NB4 (cell line): ENCODE measurements at places on chromosomes 12 and 14.
A peak's percentile ranks its signal among the peaks of the same experiment; 100 is the strongest.

- no peak for DNase-seq
Measured at GRCh38 chr14:55281316-55281839, 10.2 kb downstream of the FBXO34 start.

DNA sequence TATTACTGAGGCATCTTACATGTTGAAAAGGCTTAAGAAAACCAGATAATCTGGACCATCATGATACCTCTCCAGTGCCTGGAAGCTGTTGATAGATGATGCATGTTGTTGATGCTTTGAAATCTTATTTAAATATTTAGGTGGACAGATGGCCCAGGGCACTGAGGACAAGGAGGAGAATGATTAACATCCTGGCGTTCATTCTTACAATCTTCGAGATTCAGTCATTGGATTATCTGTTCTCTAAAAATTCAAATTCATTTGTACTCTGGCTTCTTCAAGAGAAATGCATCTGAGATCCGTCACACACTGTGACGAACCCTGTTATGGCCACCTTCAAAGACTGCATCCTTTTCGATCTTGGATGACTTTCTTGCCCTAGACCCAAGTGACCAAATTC, 121.3 kb upstream of the IGF1 start:
- DNase-seq = no peak

- DNase-seq = peak; percentile 59
Measured at GRCh38 chr14:28751467-28752058, 15.0 kb upstream of the FOXG1 start.

- DNase-seq = no peak
Measured at GRCh38 chr12:123951467-123951866, 21.2 kb downstream of the CCDC92 start.

GRCh38 chr14:105439710-105440553, 20.3 kb downstream of the MTA1 start:
- no peak for DNase-seq

DNA sequence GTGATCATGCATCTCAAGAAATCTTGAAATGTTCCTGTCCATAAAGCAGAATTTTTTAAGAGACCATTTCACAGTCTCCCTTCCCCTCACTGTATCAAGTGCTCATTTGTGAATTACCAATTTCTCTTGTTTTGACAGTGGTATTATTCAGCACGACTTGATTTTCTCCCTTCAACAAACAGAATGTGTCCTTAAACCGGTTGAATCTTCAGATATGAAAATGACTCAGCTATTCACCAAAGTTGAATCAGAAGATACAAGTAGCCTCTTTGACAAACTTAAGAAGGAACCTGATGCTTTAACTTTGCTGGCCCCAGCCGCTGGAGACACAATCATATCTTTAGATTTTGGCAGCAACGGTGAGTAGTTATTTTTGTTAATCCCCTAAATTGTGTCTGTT, 25.5 kb upstream of the SNAPC1 start:
- no peak for DNase-seq

GRCh38 chr12:93174048-93174447, 203.7 kb upstream of the NUDT4 start:
- no peak for DNase-seq

DNA sequence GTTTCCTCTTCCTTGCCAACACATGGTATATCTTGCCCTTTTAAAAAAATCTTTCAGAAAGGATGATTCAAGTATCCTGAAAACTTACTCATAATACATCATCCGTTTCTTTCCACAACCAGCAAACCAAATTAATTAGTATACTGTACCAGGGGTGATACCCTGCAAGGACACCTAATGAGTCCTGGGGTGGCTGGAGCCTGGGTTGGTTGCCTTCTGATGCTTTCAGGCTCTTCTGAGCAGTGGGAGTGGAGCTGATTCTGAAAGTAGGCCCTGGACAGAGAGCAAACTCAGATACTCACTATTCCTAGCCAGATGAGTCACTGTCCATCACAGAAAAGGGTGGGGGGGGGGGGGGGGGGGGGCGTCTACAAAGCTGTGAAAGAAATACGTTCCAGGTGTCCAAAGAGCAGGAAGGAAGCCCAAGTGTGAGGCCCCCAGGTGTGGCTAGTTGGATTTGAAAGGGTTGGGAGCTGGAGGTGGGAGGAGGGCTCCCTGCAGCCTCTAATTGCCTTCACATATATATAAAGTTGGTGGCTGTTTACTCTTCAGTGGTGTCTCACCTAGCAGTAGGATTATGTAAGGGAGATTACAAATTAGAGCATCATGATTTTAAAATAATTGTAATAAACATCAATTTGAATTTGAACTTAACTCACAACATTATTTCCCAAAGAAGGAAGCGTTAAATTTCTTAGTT, 36.5 kb downstream of the FBXO33 start:
- DNase-seq = no peak

- DNase-seq = no peak
Measured at GRCh38 chr12:31033681-31034080, 40.0 kb upstream of the DDX11 start.

GRCh38 chr12:73460212-73460611, 1077.4 kb upstream of the ATXN7L3B start:
- no peak for DNase-seq

GRCh38 chr12:20476551-20476950, 108.2 kb downstream of the PDE3A start:
- no peak for DNase-seq

DNA sequence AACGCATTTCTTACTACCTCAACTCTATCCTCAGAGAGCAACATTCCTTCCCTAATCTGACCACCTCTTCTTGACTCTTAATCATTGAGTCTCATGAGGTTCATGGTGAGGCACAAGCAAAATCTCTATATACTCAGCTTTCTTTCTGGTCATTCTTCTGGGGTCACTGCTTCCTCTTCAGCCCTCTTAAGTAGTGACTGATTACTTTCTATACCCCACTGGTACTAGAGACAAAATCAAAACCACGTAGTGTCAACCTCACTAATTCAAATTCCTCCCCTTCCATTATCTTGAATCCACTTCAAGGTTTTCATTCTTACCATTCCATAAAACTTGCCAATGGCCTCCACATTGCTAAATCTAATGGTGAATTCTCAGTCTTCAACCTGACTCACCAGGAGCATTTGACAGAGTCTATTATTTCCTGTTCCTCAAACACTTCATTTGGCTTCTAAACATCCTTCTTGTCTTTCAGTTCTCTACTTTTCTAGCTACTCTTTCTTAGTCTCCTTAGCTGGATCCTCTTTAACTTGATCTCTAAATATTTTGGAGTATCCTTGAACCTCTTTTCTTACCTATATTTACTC, 6.8 kb downstream of the WDHD1 start:
- no peak for DNase-seq

- no peak for DNase-seq
Measured at GRCh38 chr14:71163842-71164629, 256.8 kb downstream of the PCNX1 start.

GRCh38 chr12:16027002-16027401, 115.9 kb downstream of the DERA start:
- DNase-seq = no peak

DNA sequence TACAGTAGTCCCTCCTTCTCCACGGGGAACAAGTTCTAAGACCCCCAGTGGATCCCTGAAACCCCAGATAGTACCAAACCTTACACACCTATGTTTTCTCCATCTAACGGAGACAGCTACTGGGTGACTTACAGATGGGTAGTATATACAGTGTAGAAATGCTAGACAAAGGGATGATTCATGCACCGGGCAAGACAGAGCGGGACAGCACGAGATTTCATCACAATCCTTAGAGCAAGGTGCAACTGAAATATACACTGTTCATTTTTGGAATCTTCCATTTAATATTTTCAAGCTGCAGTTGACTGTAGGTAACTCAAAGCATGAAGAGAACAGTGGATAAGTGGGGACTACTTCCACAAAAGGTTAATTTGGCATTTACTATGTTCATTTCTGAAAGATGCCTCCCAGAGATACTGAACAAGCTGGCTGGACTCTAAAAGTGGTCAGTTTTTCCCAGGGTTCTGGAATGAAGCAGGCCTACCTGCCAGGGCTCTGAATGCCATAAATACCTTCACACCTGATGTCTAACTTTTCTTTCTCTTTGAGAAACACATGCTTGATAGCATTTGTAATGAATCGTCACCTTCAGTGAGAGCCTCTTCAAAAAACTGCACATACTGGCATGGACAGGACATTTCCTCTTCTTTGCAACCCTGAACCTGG, 127.7 kb upstream of the FOXN3 start:
- DNase-seq = no peak

DNA sequence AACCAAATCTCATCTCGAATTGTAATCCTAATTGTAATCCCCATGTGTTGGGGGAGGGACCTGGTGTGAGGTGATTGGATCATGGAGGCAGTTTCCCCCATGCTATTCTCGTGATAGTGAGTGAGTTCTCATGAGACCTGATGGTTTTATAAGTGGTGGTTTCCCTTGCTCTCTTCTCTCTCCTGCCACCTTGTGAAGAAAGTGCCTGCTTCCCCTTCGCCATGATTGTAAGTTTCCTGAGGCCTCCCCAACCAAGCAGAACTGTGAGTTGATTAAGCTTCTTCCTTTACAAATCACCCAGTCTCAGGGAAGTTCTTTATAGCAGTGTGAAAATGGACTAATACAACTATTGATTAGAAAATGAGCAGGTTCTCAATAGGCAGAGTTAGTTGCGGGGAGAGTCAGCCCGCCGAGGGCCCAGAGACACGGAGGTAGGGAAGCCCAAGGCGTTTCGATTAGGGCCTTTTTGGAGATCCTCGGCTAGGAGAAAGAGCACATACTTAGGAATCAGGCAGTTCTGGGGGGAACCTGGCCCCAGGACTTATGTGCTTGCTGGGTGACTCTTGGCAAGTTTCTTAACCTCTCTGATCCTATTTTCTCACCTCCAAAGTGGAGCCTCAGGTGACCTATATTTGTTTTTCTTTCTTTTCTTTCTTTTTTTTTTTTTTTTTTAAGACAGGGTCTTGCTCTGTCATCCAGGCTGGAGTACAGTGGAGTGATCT, 65.7 kb downstream of the MVK start:
- DNase-seq = no peak

DNA sequence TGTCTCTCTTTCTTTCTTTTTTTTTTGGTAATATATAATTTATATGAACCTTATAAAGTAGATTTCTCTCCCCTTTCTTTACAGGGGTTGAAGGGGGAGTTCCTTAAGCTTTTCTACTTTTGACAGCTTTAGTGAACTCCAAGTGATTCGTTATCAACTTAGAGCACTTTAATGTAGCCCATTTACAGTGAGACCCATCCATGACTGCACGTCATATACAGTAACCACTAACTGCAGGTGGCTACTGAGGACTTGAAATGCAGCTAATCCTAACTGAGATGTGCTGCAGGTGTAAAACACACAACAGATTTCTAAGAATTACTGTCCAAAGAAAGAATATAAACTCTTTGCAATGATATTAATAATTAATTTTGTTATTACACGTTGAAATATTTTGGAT, 582 bp downstream of the LRRIQ1 start:
- DNase-seq = no peak

- no peak for DNase-seq
Measured at GRCh38 chr14:103540821-103541708, 12.1 kb downstream of the TRMT61A start.

- DNase-seq = no peak
Measured at GRCh38 chr12:124441443-124442194, 125.8 kb downstream of the NCOR2 start.

GRCh38 chr12:86138770-86139169, 117.4 kb downstream of the MGAT4C start:
- no peak for DNase-seq

- peak; percentile 12 for DNase-seq
Measured at GRCh38 chr12:64835901-64836300, 11.5 kb downstream of the TBC1D30 start.

DNA sequence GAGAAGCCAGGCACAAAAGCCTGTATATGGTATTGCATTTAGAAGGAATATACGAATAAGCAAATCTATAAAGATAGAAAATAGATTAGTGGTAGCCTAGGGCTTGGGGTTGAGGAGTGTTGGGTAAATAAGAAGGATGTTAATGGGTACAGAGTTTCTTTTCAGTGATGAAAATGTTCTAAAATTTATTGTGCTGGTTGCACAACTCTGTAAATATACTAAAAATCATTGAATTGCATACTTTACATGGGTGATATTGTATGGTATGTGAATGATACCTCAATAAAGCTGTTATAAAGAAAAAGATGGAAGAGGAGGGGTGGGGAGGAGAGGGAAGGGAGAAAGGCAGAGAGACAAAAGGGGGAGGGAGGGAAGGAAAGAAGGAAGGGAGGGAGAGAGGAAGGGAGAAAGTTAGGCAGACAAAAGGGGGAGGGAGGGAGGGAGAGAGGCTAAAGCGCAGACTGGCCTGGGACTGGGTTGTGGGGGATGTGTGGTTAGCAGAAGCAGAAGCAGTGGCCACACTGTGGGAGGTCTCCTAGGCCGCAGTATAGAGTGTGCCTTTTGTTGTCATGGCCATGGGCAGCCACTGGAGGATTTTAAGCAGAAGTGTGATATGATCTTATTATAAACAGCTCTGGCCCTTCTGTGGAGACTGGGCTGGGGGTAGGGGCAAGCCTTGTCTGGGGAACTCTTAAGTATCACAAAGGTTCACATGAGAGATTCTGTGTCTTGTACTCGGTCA, 73.6 kb upstream of the ELK3 start:
- DNase-seq = peak; percentile 100

DNA sequence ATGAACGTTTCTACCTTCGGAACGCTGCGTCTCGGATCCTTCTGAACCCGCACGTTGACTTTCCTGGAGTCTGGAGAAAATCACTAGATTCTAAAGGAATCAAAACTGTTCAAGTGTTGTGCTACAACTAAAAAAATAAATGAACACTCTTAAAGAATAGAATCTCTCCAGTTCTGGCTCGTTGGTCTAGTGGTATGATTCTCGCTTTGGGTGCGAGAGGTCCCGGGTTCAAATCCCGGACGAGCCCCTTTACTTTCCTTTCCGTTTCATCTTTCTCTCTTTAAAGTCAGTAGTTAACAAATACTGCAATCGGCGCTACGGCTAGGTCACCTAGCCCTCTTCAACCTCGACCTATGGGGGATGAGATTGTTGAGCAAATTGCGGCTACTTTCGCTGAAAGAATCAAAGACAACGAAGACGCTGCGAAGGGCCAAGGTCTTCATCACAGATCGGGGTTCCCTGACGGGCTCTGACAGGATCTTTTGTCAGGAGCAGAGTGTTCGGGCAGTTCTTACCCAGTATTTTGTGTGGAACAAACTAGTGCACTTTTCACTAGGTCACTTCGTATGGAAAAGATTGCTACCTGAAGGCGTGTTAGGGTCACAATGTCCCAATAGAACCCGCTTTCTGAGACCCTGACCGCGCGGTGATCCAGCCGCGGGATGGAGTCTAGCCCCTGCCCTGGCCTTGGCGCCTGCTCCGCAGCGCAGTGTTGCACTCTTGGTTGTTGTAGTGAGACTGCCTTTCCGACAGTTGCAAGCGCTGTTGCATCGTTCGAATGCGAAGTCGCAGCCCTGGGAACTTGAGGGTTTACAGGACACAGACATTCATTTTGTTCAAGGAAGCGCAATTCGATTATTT, 8.4 kb downstream of the OR6S1 start:
- peak; percentile 93 for DNase-seq

- DNase-seq = no peak
Measured at GRCh38 chr12:26723379-26724308, 109.3 kb downstream of the ITPR2 start.
